ENCODE measurements at places on chromosomes 2 and 18. TPM values are rescaled to one million over a fixed set of nuclear protein-coding genes. Genes with fewer than 3 reads are reported as not detected.

GRCh38 chr2:235479604-235480003 is 14.2 kb upstream of the AGAP1 start:
- DNase-seq = no peak

DNA sequence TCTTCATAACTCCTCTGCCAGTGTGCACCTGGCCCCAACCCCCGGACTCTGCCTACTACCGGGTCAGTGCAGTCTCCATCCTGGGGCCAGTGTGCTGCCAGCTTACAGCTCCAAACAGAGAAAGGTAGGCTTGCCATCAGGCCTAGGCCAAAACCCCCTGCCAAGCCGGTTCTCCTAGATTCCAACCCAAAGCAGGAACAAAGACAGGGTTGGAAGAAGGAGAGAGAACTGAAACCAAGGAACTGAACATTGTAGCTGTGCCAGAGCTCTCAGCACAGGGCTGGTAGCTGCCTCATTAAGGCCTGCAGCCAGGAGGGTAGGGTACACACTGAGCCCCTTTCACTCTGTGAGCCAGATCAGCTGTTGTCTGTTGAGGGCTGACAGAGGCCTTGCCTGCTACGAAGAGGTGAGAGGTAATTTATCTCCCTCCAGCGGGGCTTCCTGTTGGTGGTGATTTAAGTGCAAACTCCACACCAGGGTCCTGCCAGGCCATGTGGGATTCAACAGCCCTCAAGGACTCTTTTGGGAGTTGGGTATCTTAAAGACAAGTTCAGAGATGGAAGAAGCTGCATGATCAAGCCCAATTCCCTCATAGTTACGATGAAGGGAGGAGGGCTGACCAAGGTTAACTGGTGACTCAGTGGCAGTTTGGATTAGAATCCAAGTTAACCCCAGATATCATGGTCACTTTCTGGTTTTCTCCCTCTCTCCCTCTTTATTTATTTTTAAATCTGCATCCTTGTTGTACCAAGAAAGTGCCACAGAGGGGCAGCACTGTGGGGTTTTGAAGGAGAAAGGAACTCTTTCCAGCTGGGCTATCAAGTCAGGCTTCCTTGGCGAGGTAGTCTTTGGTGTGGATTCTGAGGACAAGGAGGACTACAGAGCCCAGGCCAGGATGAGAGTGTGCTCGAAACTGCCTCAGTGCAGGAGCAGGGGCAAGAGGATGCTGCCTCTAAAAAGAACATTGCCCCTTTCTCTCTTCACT is 48.1 kb downstream of the CYRIA start:
- DNase-seq = peak; percentile 58

- DNase-seq = no peak
Measured at GRCh38 chr2:128315122-128315828, 3.4 kb downstream of the HS6ST1 start.

DNA sequence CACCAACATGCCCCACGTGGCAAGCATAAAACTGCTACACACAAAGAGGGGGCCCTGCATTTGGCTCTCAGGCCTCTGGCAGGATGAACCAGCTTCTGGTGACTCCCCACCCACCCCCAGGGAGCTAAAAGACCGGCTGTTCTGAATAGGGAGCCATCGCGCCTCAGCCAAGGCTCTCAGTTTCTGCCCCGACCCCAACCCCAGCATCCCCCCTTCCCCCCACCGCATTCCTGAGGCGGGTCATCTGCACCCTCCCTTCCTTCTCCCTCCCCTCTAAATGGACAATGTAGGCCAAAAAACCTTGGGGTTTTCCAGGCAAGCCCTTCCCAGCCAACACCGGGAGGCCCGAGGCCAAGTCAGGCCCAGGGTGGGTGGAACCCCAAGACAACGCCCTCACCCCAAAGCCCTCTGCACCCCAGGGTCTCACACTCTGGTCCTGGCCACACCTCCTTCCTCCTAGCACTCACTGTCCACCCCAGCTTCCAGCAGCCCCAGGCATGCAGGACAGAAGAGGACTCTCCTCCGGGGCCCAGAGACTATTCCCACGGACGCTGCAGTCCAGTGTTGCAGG is 5.7 kb downstream of the CYP26B1 start:
- no peak for DNase-seq

- peak; percentile 1 for DNase-seq
Measured at GRCh38 chr2:58429014-58429875, 188.1 kb upstream of the FANCL start.

DNA sequence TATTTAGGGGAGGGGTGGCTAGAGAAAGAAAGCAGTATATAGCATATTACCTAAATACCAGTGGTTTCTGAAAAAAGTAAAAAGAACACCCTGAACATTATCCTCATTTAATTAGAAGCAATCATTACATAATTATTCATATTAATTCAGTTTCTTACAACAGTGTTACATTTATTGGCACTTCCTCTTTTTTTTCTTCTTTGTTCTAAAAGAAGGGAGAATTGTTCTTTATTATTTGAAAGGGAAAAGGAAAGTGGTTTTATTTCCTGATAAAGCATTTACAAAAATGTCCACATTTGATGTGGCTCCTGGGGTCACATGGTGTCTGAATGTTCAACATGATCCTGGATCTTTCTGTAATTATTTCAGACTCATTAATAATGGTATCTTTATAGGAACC is 254.9 kb upstream of the ZEB2 start:
- no peak for DNase-seq

DNA sequence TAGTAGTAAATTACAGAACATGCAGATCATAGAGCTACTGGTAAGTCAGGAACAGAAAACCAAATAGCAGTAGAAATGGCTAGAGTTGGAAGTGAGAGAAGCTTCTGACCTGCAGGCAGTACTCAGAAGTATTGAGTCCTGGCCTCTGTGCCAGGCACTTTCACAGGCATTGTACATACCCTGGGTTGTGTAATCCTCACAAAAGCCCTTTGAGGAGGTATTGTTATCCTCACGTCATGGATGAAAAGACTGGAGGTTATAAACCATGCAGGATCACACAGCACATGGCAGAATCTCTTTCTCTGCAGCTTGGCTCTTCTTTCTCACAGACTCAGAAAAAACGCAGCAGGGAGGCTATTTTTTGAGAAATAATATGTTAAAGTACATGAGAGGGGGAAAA is 789.3 kb upstream of the FAM98A start:
- DNase-seq = no peak

The ASB18 gene
- not detected for total RNA-seq

DNA sequence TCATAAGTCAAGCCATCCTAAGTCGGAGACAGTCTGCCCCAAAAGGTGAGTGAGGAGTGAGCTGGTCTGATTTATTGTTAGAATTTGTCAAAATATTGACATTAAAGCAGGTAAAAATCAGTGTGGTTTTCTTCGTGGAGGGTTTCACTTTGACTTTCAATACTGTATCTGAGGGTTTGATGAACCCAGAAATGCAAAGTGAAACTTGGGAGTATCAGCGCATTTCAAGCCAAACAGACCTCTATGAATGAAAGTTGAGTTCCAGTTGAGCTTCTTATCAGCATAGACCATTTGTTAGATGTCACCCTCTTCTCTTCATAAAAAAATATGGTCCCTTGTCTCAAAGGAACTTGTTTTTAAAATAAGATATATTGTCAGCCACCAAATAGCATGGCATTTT is 21.7 kb upstream of the CXCR4 start:
- no peak for DNase-seq

DNA sequence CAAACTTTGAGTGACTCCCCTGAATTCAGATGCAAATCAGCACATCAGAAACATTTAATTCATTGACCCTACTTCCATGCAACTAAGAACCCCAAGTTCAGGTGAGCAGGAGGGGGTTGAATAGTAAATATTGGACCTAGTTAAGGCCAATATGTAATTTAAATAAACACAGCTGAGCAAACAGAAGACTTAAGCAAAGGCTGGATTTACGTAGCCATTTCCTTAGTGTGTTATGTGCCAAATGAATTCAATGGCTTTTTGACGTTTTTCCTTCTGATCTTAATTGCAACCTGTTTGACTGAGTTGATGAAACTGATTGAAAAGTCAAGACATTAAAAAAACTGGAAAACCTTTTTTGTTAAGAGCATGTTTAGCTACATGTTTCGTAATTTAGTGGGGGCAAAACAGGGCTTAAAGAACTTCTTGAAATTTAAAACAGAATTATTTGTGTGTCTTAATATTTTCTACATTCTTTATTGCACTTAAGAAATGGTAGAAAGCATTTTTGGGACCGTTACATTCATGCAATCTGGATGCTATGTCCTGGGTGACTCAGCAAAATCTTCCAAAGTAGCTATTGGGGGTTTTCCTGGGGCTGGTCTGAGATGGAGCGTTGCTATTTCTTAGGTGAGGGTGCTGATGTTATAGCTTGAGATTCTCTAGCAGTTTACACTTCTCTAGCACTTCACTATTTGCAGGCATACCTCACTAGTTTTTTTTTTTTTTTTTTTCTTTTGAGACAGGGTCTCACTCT is 25.5 kb upstream of the KCNE4 start:
- peak; percentile 46 for DNase-seq

The RAPGEF4 gene
- 1.3 TPM for total RNA-seq

DNA sequence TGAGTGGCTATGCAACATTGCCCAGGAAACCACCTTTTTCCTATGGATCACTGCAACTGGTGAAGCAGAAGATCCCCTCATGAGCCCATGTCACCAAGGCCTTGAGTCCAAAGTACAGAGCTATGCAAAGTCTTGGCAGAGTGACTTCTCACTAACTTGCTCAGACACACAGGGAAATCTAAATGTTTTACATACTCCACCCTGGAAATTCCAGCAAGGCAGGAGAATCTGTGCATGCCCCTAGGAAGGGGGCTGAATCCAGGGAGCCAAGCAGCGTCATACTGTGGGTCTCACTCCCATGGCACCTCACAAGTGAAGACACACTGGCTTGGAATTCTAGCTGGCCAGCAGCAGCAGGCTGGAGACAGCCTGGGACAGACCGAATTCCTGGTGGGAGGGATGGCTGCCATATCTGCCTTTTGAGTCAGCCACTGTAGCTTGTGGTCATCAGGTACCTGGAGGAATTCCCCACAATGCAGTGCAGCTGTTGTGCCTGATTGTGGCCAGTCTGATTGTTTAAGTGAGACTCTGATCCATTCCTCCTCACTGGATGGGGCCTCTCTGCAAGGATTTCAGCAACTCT is 1817.4 kb downstream of the SUCLG1 start:
- DNase-seq = no peak

DNA sequence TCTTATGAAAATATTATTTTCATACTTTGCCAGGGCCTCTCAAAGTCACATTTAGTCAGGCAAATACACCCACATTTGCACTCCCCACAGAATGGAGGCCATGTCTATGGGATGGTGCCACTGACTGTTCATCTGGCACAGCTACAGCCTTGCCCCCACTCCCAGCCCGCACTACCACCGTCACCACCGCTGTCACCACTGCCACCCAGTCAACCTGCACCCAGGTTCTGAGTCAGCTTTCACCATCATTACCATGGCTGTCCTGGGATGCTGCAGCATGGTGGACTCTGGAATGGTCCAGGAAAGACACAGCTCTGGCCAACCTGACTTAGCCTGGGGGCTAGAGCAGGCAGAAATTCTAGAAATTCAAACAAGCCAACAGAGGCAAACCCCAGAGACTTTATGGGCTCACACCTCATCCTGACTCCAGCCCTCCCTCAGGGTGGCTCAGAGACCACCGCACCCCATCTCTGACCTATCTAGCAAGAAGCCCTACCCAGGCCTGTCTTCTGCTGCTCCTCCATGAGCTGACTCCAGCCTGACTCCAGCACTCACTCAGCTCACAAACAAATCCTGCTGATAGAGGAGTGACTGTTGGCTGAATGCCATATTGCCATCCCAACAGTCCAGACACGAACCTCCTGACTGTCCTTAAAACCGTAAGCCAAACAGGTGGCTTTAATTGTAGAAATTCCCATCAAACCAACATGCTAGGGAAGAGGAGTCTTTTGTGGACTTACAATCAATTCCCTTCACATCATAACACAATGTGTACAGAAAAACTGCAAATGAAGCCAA is 28.0 kb downstream of the DNER start:
- no peak for DNase-seq

The NDC80 gene
- 9.7 TPM for total RNA-seq

The C2orf72 gene
- total RNA-seq = 0.33 TPM

DNA sequence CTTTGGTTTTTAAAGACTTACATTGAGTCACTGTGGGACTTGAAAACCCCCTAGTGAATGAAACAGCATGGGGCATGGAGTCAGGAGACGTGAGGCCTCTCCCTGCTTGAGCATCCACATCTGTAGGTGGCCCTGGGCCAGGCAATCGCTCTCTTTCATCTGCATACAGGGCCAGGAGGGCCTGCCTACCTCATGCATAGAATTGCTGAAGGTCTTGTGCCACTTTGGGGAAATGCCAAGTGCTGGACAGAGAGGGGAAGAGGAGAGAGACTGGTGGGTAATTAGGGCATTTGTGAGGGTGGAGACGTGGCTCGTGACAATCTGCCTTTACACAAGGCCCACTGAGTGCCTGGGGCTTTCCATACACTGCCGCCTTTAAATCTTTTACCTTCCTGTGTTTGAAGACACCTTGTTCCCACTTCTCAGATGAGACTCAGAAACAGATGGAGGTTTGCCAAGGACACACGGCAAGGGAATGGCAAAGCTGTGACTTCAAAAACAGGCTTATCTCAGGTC is 322.2 kb upstream of the HS6ST1 start:
- no peak for DNase-seq

- DNase-seq = no peak
Measured at GRCh38 chr18:78678318-78678695, 301.3 kb upstream of the SALL3 start.
